ENCODE measurements at places on chromosomes 3 and 15.

GRCh38 chr3:101381809-101382208, 61.4 kb upstream of the IMPG2 start:
- DNase-seq = no peak

- no peak for DNase-seq
Observed at GRCh38 chr3:186184021-186184420, 75.1 kb upstream of the ETV5 start.

GRCh38 chr3:157914882-157915281, 191.3 kb downstream of the SHOX2 start:
- DNase-seq = no peak

DNA sequence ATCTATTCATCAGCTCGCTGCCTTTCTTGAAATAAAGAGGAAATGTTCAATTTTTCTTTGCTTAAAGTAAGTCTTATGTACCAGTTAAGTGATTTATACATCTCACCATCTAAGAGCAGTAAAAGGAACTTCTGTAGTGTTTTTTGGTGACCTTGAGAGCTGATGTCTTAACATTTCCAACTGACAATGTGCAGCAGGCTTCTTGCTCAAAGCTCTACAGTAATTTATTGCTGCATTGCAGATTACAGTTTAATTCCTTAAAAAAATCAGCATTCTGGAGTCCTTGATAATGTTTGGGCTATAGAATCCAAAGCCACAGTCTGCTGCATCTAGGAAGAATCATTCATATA, 61.6 kb downstream of the DIPK2A start:
- DNase-seq = no peak

GRCh38 chr15:55221090-55222011, 24.6 kb upstream of the RSL24D1 start:
- no peak for DNase-seq

DNA sequence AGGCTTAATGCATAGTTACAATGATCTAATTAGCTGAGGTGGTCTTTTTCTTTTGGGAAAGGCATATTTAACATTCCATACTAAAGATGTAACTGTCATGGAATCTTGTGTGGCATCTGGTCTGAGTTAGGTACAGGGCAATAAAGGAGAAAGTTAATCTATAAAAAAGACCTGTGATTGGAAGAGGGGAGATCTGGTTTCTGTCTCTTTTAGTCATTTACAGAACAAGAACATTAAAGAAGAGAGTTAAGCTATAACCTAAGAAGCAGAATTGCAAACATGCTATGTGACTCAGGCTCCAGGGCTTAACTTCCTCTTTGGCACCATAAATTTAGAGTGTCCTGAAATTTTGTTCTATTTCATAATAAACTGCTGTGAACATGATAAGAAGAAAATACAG, 47.2 kb upstream of the MME start:
- DNase-seq = no peak

DNA sequence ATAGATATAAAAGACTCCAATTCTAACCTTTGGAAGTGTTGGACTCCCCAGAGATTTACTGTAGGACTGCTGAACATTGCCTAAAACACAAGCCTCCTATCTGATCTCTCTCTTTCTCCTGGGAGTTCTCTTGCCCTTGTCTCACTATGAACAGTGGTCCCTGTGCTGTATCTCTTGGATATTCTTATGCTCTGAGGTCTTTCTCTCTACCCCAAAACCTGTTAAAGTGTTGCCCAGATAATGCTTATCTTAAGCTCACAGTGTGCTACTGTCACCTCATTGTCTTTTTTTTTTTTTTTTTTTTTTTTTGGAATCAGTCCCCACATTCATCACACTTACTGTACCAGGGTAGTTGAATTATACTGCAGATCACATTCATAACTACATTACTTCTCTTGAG, 131.0 kb upstream of the CBLB start:
- DNase-seq = no peak

GRCh38 chr3:173799060-173799816, 401.7 kb downstream of the NLGN1 start:
- DNase-seq = no peak

DNA sequence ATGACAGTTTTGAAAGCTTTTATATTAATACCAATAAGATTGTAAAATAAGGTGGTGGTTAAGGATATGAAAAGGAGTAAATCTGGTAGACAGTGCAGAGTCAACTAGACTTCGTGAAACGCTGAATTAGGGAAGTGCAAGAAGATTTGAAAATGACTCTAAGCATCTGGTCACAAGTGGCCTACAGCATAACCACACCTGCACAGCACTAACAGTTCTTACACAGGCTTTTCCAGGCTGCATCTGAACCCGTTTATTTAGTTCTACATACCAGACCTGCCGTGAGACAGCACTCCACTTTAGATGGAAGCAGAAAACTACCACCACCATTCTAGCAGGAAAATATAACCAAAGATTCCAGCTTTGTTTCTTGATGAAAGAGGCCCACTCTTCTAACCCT, 1.9 kb downstream of the DMXL2 start:
- DNase-seq = no peak

- DNase-seq = no peak
Observed at GRCh38 chr3:130276203-130276803, 69.2 kb upstream of the COL6A5 start.

DNA sequence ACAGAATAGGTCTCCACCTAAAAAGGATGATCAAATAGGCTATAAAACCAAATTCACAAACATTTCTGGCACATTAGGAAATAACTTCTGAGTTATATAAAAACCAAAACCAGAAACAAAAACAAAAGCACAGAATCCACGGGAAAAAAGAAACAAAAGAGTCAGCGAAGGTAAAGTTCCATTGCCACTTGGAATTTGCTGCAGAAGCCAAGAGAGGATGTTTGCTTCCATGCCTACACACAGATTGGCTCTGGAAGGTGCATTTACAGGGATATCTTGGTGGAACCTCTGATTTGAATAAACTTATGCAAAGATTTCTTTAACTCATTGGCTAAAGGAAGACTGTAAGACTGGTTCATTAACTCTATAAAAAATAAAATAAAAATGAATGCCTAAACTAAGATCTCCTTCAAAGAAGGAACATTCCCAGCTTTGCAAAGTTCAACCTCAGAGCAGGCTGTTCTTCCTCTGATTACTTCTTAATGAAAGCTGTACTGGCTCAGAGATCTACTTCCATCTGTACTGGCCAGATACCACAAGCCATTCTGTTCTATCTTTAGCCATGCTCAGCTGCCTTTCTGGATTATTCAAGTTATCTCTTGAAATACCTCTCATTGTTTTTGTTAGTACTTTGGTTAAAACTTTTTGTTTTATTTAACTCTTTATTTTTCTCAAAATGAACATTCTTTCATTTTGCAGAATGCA, 537.5 kb upstream of the CCDC54 start:
- no peak for DNase-seq

- no peak for DNase-seq
Observed at GRCh38 chr3:111956995-111957734, 21.7 kb upstream of the ABHD10 start.
